ENCODE measurements at places on chromosomes 13 and 19. TPM values are rescaled to one million over a fixed set of nuclear protein-coding genes. Genes with fewer than 3 reads are reported as not detected.

The MEIOSIN gene
- total RNA-seq, result not detected

The OVOL3 gene
- not detected for total RNA-seq

The MCEMP1 gene
- total RNA-seq, result not detected

DNA sequence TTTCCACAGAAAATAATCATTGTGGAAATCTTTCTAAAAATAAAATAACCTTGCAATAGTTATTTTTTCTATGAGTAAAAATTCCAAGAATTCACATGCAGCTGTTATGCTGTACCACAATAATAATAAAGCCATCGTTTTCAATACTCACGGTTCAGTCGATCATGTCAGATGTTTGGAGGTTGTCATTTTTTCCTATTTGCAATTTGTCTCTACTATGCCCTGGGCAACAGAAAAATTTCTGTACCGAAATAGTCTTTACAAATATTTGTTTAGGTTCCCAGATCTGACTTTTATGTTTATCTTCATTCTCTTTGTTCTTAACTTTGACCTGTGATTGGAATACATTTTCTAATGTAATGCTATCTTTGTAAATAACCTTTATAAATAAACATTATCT lies 79.7 kb downstream of the ESD start:
- no peaks in the 10 kb centered on the region for H3K27me3 ChIP-seq
- H3K4me3 ChIP-seq, result no peak overlapping the region
- DNase-seq, result no peak
- H3K27ac ChIP-seq, result no peak overlapping the region

The THOP1 gene
- total RNA-seq, result 146 TPM

DNA sequence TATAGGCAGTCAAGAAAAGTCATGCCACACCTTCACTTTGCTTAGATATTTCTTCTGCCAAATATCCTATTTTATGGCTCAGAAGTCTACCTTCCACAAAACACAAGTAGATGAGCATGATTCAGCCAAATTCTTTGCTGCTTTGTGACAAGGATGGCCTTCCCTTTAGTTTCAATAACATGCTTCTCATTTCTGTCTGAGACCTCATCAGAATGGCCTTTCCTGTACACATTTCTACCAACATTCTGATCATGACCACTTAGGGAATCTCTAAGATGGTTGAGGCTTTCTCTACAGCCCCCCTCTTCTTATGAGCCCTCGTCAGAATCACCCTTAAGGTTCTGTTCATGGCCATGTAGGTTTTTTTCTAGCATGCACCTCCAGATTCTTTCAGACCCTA lies 96.2 kb downstream of the COL4A2 start:
- H3K4me1 ChIP-seq, result peaks cover 92% of the 10 kb centered on the region
- no peaks in the 10 kb centered on the region for H3K27me3 ChIP-seq
- peak overlapping the region; percentile 93 for H3K27ac ChIP-seq
- H3K36me3 ChIP-seq, result peaks cover 6% of the 10 kb centered on the region
- DNase-seq, result peak; percentile 77

The LIPE gene
- 7.9 TPM for total RNA-seq

The SYT5 gene
- not detected for total RNA-seq

DNA sequence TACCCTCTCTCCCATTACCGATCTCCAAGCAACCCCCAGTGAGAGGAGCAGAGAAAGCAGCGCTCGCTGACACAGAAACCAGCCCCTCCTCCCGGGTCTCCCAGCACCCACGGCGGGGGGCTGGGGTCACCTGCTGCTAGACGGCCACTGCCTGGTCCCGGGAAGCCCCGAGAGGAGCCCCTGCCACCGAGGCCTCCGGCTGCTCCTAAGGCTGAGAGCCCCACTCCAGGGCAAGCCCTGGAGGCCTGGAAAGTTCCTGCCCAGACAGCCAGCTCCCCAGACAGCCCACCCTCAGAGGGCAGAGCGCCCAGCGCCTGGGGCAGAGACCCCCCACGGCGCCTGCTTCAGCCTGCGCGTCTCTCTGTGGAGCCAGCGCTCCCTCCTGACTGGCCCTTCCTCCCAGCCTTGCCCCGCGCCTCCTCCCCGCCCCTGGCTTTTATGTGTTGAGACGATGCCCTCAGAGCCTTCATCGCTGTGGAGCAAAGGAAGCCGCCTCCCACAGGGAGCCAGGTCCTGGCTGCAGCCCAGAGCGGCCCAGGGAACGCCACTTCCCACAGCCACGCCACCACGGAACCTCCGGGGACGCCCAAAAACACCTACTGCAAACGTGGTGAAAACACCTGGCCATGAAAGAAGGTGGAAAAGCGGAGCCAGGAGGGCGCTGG lies 51.1 kb downstream of the MLLT1 start:
- H3K4me3 ChIP-seq, result no peak overlapping the region
- peaks cover 48% of the 10 kb centered on the region for H3K4me1 ChIP-seq
- DNase-seq, result peak; percentile 83
- H3K27me3 ChIP-seq, result no peaks in the 10 kb centered on the region
- peaks cover 59% of the 10 kb centered on the region for H3K36me3 ChIP-seq
- H3K27ac ChIP-seq, result no peak overlapping the region

GRCh38 chr13:84126671-84127171 lies 244.4 kb upstream of the SLITRK1 start:
- H3K36me3 ChIP-seq, result no peaks in the 10 kb centered on the region
- H3K27ac ChIP-seq, result no peak overlapping the region
- H3K27me3 ChIP-seq, result no peaks in the 10 kb centered on the region

DNA sequence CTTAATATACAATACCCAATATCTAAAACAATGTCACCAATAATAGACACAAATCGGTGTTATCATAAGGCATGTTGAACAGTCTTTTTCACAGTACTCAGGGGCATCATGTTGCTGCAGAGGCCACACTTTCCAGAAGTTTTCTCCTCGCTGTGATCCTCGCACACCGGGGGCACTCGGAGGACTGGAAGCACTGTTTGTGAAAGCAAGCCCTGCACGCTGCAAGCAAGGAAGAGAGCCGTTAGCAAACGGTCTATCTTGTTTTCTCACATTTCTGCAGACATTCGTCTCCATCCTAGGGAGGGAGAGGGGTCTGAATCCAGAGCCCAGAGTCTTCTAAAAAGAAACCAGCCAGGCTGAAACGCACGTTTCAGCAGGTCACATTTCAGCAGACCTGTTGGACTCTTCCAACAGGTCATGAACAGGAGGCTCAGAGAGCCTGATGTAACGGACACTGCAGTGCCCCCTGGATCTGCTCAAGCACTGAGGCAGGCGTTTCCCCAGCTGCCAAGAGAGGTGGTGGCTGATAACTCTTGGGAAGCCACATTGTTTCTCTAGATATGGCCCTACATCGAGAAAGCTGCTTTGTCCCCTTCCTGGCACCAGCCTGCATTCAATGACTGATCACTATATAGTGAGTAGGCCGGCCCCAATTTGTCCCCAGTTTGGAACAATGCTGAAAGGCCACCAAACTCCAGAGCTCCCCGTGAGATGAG lies 43.6 kb downstream of the RUBCNL start:
- no peak overlapping the region for H3K27ac ChIP-seq
- peaks cover 15% of the 10 kb centered on the region for H3K4me1 ChIP-seq
- H3K4me3 ChIP-seq, result no peak overlapping the region
- H3K27me3 ChIP-seq, result no peaks in the 10 kb centered on the region
- no peak for DNase-seq

DNA sequence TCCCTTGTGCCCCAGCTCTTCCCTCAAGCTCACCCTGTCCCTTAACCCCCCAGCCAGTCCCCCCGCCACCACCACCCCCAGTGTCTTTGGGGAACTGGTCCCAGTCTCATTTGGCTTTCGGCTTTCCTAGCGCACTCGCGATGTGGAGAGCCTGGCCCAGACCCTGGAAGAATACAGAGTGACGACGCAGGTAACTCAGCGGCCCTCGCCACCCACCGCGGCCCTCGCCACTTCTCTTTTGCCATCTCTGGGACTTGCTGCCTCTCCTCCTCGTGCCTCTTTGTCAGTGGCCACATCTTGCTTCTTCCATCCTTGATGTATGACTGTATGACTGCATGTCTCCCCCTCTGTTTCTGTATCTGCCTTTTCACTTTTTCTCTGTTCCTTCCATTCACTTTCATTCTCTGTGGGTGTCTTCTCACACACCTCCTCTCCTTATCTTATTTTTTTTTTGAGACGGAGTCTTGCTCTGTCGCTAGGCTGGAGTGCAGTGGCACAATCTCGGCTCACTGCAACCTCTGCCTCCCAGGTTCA lies 15.7 kb downstream of the PTH2 start:
- DNase-seq, result no peak
- no peaks in the 10 kb centered on the region for H3K36me3 ChIP-seq
- H3K4me3 ChIP-seq, result no peak overlapping the region
- H3K4me1 ChIP-seq, result no peaks in the 10 kb centered on the region
- no peaks in the 10 kb centered on the region for H3K27me3 ChIP-seq

The ADGRE2 gene
- total RNA-seq, result not detected

DNA sequence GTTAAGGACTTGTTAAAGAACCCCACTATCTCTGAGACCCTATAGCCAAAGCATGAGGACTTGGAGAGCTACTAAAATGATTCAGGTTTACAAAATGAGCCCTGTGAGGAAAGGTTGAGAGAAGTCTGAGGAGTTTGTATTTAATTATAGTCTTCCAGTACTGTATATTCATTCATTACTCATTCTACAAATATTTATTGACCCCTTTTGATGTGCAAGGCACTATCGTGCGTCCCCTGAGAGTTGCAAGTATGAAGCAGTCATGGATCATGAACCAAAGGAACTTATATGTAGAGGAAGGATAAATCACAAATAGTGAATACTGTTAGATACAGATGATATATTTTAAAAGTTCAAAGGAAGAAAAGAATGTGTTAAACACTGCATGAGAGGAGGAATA lies 84.4 kb downstream of the DNAJC15 start:
- H3K27me3 ChIP-seq, result no peaks in the 10 kb centered on the region
- 0 out of 2 replicates have a peak, but pooled peaks cover 6% of the 10 kb centered on the region for H3K36me3 ChIP-seq
- H3K4me1 ChIP-seq, result no peaks in the 10 kb centered on the region
- DNase-seq, result no peak
- no peak overlapping the region for H3K4me3 ChIP-seq

DNA sequence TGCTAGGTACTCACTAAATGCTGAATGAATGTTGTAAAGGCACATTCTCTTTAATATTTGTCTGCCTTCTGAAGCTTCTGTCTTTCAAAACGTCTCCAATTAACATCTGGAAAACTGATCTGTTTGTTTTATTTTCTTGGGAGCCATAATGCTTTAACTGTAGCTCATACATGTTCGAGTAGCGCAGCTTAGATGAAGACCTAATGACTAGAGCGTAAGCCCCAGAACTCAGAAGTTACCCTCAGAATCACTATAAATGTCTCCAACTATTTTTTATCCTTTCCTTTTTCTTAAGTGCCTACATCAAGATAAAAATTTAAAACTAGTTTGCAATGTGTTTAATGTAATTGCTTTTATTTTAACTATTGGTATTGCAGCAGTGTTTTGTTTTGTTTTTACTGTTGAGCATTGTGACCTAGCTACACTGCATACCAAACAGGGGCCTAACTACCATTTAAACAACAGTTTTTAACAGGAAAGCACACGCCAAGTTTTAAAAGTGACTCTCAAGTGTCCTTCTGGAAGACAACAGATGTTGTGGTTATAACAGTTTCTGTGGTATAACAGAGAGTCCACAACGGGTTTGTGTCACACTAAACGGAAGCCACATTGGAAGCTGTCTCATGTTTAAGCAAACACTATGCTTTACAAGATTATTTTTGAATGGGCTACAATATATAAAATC lies 42.0 kb downstream of the MRPL57 start:
- H3K4me3 ChIP-seq, result no peak overlapping the region
- H3K36me3 ChIP-seq, result no peaks in the 10 kb centered on the region
- no peaks in the 10 kb centered on the region for H3K27me3 ChIP-seq
- no peaks in the 10 kb centered on the region for H3K4me1 ChIP-seq
- H3K27ac ChIP-seq, result no peak overlapping the region

DNA sequence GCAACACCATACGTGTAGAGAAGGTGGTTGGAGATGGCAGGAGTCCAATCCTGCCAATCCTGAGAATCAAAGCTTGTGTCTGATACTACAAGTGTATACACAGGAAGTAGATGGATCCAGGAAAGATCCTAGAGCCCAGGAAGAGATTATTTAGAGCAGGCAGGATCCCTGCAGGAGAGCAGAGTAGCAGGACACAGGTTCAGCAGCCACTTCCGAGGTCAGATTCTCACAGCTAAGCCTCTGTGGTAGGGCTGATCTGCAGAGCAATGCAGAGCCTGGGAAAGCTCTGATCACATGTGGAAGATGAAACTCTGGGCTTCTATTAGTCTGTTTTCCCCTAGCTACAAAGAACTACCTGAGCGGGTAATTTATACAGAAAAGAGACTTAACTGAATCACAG lies 28.5 kb upstream of the ZNF331 start:
- no peak overlapping the region for H3K4me3 ChIP-seq
- H3K27me3 ChIP-seq, result no peaks in the 10 kb centered on the region
- no peak overlapping the region for H3K27ac ChIP-seq
- no peaks in the 10 kb centered on the region for H3K4me1 ChIP-seq
- no peaks in the 10 kb centered on the region for H3K36me3 ChIP-seq
- DNase-seq, result no peak

GRCh38 chr19:39046037-39046821 lies 13.9 kb upstream of the FBXO27 start:
- no peak overlapping the region for H3K4me3 ChIP-seq
- H3K4me1 ChIP-seq, result no peaks in the 10 kb centered on the region
- H3K27ac ChIP-seq, result no peak overlapping the region

GRCh38 chr13:35992964-35993363 lies 138.2 kb downstream of the DCLK1 start:
- no peak for DNase-seq
- H3K36me3 ChIP-seq, result no peaks in the 10 kb centered on the region
- no peaks in the 10 kb centered on the region for H3K4me1 ChIP-seq
- H3K27ac ChIP-seq, result no peak overlapping the region
- H3K4me3 ChIP-seq, result no peak overlapping the region
- no peaks in the 10 kb centered on the region for H3K27me3 ChIP-seq

DNA sequence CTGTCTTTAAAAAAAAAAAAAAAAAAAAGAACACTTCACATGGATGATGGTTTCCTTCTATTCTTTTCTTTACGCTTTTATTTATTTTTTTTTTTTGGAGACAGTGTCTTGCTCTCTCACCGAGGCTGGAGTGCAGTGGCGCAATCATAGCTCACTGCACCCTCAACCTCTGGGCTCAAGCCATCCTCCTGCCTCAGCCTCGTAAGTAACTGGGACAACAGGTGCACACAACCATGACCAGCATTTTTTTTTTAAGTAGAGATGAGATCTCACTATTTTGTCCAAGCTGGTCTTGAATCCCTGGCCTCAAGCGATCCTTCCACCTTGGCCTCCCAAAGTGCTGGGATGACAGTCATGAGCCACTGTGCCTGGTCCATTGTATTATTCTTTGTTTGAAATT lies 24.3 kb downstream of the ANKRD27 start:
- peaks cover 34% of the 10 kb centered on the region for H3K36me3 ChIP-seq
- H3K27me3 ChIP-seq, result no peaks in the 10 kb centered on the region
- H3K4me3 ChIP-seq, result no peak overlapping the region
- no peak for DNase-seq

GRCh38 chr13:105929505-105929904 lies 606.0 kb downstream of the EFNB2 start:
- H3K4me1 ChIP-seq, result no peaks in the 10 kb centered on the region
- no peaks in the 10 kb centered on the region for H3K36me3 ChIP-seq
- H3K4me3 ChIP-seq, result no peak overlapping the region

- H3K27ac ChIP-seq, result no peak overlapping the region
- DNase-seq, result no peak
- peaks cover 12% of the 10 kb centered on the region for H3K4me1 ChIP-seq
- peaks cover 49% of the 10 kb centered on the region for H3K27me3 ChIP-seq
- no peak overlapping the region for H3K4me3 ChIP-seq
These were observed 24.6 kb upstream of the SEMA6B start for GRCh38 chr19:4583961-4584669.

The ERICH4 gene
- total RNA-seq, result not detected

GRCh38 chr13:27533155-27533643 lies 82.8 kb upstream of the MTIF3 start:
- H3K4me1 ChIP-seq, result no peaks in the 10 kb centered on the region
- peak; percentile 44 for DNase-seq
- H3K27ac ChIP-seq, result no peak overlapping the region
- no peak overlapping the region for H3K4me3 ChIP-seq
- H3K36me3 ChIP-seq, result no peaks in the 10 kb centered on the region

The KLF2 gene
- total RNA-seq, result 15.2 TPM
